CD4-positive, alpha-beta T cell treated with Interleukin-2 at 100 ng/mL for 4 hours (primary cell): ENCODE measurements at places on chromosomes 11 and 22.

DNA sequence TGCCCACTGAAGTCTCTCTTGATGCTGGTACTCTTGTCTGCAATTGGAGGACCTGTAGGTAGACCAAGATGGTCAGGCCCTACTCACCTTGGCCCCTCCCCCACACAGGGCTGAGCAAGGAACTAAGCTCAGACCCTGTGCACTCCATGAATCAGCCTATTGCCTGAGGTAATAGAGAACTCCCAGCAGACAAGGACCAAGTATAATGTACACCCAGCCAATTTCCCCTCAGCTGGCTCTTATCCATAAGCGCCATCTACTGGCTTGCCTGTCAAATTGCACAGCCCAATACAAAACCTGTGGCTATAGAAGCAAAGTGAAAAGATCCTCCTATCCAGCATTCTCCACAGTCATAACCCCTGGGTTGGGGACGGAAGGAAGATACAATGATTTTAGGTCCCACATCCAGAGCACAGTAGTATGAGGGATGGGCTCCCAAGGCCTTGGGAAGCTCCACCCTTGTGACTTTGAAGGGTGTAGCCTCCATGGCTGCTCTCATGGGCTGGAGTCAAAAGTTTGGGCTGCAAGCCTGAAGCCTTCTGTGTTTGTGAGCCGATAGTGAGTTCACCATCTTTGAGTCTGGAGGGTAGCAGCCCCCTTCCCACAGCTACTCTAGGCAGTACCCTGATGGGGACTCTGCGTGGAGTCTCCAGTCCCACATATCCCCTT, 56.0 kb downstream of the GLYATL2 start:
- peak; percentile 46 for DNase-seq

DNA sequence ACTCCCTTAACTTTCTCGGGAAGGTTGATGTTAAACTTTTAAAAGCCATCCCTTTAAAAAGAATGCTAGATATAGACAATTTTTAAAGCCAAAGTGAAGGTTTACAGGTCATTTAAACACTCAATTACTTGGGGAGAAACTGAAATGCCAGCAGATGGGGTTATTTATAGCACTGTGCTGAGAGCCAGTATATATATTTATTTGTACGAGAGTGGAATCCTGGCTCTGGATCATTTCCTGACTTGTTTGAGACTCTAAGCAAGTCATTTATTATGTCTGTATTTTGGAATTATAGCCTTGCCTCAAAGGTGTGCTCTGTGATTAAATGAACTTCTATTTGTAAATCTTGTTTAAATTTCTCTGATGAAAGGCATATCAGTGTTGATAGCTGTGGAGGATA, 6.8 kb upstream of the ZBED5 start:
- no peak for DNase-seq

DNA sequence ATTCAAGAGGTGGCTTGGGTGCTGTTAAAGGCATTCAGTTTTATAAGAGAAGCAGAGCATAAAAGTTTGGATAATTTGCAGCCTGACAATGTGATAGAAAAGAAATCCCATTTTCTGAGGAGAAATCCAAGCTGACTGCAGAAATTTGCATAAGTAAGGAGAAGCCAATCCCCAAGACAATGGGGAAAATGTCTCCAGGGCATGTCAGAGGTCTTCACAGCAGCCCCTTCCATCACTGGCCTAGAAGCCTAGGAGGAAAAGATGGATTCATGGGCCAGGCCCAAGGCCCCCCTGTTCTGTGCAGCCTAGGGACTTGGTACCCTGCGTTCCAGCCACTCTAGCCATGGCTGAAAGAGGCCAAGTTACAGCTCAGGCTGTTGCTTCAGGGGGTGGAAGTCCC, 207.3 kb downstream of the METTL15 start:
- no peak for DNase-seq

DNA sequence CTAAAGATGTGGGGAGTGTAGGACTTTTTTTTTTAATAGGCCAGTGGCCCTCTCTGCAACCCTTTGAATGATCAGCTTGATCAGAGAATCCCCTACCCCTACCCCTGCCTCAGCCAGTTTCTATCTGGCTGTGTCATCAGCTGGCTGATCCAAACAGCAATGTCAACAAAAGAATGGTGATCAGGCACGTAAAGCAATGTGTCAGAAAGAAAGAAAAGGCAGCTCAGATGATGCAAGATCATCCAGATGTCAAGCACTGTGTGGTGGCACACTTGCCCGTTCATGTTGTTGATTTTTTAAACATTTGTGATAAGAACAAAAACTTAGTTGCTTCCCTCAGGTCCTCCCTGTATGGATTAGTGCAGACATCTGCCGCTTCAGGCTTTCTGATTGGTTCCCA, 26.3 kb upstream of the EHF start:
- DNase-seq, result no peak

DNA sequence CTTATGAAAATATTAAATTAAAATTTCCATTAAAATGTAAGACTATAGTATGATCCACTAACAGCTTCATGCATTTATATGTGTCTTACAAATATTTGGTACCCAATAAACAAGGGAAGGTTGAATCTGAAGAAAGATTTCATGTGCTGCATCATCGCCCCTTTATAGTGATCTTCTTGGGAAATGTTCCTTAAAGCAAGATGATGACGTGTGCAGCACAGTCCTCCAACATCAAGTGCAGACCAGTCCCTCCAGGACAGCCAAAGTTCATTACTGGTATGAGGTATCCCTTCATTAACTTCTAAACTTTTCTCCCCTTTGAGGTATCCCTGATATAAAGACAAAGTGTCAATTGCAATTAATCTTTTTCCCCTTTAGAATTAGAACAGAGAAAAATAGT, 567.0 kb downstream of the METTL15 start:
- DNase-seq, result no peak

DNA sequence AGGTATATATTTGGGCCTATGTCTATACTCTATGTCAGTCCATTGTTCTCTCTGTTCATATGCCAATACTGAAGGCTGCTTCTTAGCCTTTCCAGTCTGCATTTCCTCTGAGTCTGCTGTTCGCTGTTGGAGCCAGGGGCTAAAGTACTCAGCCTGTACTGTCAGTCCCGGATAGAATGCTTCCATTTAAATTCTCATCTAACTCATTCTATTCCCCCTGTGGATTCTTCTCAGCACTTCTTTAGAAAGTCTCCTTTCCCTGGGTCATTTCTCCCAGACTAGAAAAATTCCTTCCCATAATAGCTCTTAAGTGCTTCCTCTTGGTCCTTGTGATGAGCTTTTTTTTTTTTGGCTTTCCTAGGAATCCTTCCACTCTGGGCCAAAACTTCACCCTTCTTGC, 293.1 kb downstream of the KIRREL3 start:
- no peak for DNase-seq

DNA sequence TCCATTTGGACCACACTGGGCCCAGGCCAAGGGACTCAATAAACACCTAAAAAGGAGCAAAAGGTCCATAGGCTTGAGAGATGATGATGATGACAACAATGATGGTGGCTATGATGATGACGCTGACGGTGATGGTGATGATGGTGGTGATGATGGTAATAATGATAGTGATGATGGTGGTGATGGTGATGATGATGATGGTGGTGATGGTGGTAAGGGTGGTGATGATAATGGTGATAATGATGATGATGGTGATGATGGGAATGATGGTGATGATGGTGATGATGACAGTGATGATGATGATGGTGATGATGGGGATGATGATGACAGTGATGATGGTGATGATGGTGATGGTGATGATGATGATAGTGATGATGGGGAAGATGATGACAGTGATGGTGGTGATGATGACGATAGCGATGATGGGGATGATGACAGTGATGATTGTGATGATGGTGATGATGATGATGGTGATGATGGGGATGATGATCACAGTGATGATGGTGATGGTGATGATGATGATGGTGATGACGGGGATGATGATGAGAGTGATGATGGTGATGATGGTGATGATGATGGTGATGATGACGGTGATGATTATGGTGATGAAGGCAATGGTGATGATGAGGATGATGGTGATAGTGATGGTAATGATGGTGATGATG, 7.1 kb upstream of the RASD2 start:
- DNase-seq, result no peak

- no peak for DNase-seq
These were observed 26.5 kb downstream of the NARS2 start for GRCh38 chr11:78547931-78548705.

GRCh38 chr11:67437082-67437808, at the start of gene PTPRCAP:
TSS of gene PTPRCAP (minus strand) at chr11:67437682. CDS start at chr11:67437619, 63 bp downstream.
- DNase-seq, result peak; percentile 65

DNA sequence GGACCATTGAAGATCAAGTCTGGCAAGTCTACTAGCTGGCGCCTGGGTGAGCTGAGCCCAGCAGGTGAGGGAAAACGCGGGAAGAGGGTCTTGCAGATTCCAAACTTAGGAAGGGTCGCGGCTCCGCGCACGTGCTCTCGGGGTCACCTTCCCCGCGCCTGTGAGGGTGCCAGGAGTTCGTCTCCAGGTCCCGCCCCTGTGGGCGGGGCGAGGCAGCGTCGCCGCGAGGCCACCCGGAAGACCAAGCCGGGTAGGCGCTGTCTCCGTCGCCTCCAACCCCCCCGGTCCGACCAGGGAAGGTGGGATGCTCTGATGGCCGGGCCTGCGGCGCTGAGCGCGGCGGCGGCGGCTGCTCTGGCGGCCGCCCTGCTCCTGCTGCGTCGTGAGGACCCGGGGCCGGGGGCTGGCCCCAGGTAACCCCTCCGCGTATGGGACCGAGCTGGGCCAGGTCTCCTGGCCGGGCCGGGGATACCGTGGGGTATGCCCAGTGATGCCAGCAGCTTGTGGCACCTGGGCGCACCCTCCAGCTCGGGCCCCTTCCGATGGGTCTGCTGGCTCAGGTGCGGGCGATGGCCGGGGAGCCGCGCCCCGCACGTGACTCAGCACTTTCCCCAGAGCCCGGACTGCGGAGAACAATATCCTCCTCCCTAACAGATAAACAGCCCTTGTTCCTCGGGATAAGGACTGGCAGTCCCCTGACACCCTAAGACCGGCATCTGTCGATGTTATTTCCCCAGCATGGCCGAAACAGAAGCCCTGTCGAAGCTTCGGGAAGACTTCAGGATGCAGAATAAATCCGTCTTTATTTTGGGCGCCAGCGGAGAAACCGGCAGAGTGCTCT, at the start of gene HTATIP2:
Gene HTATIP2 (plus strand): TSS at position 215 of the 841 bp plus-strand sequence. CDS start 524 bp downstream, at position 739.
- DNase-seq, result peak; percentile 74

DNA sequence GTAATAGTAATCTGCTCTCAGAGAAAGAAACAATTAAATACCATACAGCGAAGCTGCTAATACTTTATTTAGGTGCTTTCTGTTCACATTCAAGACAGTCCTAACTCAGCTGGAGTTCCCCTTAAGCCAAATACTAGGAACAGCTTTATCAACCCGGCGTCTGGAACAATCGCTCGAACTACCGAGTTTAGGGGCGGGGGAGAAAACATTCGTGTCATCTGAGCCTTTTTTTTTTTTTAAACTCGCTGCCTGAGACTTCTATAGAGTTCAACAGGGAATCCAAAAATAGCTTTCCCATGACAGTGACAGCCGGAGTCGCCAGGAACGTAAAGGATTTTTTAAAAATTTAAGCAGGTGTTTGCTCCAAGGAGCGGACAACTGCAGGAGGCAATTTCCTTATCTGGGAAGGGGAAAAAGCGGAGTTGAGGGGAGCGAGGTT, 852 bp downstream of the TRAF6 start:
- peak; percentile 78 for DNase-seq

DNA sequence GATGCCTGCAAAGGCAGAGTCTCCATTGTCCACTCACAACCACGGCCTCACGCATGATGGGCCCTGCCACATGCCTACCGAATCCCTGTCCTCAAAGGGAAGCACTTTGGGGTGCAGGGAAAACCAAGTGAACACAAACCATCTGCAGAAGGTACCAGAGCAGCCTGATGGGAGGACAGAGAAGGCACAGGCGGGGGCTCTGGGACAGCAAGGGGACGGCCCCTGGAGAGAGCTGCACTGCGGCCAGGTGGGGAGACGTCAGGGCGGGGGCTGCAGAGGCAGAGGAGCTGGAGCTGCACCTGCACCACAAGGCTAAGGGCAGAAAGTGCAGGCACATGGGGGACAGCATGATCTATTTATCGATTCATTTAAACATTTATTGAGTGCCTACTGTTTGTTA, 1056.0 kb downstream of the TBC1D22A start:
- no peak for DNase-seq

DNA sequence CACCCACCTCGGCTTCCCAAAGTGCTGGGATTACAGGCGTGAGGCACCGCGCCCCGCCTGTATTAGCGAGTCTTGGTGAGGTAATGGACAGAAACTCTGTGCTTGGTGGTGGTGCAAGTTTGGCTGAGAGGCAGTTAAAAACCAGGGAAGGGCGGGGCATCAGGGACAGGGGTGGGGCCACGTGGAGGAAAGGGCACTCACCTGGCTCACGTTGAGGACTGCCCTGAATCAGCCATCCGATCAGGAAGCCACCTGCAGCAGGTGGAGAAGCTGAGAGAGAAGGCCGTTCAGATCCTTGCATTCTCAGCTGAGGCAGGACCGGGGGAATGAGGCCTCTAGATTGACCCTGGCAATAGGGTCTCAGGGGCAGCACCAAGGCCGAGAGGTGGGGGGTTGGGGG, 12.1 kb upstream of the CHRM1 start:
- DNase-seq, result no peak
